ENCODE measurements at places on chromosomes 6 and 20. TPM values are rescaled to one million over a fixed set of nuclear protein-coding genes. Genes with fewer than 3 reads are reported as not detected.
A peak's percentile ranks its signal among the peaks of the same experiment; 100 is the strongest.

The SEL1L2 gene
- polyA plus RNA-seq, result 0.40 TPM

The PTCRA gene
- not detected for polyA plus RNA-seq

The ADGRB3 gene
- 6.8 TPM for polyA plus RNA-seq

DNA sequence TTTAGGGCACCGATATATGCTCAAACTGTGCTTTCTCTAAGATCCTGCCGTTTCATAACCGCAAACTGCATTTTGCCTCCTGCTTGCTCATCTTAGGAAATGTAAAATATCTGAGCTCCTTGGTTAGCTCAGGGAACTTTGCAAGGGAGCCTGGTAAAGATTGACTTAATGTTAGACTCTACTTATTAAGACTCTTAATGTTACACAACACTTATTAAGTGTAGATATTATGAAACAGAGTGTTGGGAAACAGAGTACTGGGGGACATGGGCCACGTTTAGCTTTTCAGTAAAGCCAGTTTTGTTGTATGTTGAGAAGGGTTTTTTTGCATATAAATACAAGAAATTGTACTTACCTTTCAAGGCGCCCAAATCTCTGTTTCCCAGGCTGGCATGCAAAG is 1.9 kb downstream of the LTV1 start:
- DNase-seq, result no peak

DNA sequence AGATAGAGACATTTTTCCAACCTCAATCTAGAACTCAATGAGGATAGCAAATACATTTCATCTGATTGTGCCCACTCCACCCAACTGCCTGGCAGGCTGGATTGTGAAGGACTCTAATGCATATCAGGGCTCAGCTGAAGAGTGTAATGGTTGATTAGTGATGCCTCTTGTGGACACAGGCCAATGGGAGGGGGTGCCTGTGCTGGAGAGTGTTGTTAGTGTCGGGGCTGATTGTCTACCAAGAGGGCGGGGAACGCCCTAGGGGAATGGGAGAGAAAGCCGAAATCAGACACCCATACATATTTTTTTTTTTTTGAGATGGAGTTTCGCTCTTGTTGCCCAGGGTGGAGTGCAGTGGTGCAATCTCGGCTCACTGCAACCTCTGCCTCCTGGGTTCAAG is 103.7 kb upstream of the SALL4 start:
- no peak for DNase-seq

DNA sequence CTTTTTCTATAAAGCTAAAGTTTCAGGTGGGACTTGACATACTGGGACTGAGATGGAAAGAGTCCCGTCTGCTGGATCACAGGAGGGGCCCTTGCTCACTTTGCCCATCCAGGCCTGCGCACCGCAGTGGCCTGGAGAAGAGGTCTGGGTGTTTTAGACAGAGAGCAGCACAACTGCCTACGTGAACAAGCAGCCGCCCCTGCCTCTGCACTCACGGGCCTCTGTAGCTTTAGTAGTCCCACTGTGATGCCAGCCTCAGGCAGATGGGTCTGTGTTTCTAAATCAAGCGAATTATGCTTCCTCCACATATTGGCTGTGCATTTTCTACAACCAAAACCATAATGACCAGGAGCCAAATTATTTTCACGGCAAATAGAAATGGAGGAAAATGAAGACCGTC is 184.8 kb upstream of the FOXQ1 start:
- DNase-seq, result no peak

GRCh38 chr6:22064558-22064957 is 232.3 kb downstream of the PRL start:
- DNase-seq, result no peak

- DNase-seq, result no peak
Measured at GRCh38 chr20:60561052-60561451, 602.8 kb downstream of the CDH26 start.

GRCh38 chr6:154356690-154357089 is at the start of gene IPCEF1:
IPCEF1 (minus strand) TSS chr6:154356803; CDS start chr6:154265947, 90,856 bp downstream.
- DNase-seq, result peak; percentile 20

DNA sequence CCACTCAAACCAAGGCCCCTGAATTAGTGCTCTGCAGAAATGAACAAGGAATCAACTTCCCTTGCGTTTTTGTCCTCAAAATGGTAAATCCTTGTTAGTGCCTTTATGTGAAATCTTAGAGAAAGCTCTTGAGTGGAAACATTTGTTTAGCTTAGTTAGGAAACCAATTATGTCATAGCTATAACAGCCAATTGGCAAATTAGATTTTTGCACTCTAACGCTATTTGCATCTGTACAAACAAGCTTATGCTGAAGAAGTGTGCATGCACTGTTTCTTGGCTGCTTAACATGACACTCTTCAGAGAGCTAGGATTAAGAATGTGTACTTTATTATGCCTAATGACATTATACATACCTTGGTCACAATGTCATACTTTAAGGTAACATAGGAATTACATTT is 622.6 kb upstream of the SLC35B3 start:
- no peak for DNase-seq

- no peak for DNase-seq
Measured at GRCh38 chr20:10984294-10984693, 310.5 kb upstream of the JAG1 start.

DNA sequence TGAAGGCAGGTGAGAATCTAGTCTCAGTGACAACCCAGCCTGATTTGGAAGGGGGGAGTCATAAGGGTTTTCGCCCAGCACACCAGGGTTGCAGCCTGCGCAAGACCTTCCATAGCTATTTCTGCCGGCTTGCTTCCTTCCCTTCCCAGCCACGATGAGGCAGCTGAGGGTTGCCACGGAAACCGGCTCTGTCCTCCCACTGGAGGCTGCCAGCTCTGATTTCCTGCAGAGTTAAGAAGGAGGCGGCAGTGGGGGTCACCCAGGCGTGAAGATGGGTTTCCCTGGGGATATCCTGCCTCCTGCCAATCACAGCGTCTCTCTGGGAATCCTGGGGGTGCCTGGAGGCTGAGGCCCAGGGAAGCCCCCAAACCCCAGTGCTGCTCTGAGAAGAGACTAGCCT is 23.1 kb upstream of the KCNB1 start:
- DNase-seq, result peak; percentile 33

DNA sequence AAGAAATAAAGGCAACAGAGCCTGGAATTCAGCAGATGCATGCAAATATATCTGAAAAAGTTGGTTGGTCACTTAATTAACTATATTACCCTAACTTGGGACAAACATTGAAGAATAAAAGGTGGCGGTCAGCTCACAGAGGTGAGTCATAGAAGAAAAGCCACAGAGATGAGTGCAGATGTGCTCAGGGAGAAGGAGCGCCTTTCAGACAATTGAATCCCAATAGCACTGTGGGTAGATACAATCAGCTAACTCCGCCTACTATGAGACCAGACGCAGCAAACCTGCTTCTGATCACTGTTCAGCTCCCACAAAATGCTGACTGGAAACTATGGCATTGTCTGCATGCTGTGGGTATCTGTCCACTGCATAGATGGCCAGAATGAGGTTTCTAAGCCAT is 447.8 kb downstream of the PTPRT start:
- no peak for DNase-seq

DNA sequence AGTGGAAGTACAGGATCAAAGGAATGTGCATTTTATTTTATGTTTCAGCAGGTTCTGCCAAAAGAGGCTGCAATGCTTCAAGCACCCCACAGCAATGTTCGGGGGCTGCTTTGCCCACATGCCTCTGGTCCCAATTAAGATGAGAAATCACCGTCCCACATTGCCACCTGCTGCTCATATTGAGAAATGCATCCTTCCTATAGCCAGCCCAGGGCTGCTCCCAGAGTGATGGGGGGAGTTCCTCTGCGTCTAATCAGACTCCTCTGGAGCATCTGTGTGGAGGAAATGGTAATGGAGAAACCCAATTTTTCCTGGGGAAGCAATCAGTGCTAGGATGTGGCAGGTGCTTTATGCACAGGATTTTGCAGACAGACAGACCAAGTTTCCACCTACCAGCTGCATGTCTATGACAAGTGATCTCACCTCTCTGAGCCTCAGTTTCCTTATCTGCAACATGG is 33.7 kb downstream of the PTGIS start:
- peak; percentile 44 for DNase-seq

DNA sequence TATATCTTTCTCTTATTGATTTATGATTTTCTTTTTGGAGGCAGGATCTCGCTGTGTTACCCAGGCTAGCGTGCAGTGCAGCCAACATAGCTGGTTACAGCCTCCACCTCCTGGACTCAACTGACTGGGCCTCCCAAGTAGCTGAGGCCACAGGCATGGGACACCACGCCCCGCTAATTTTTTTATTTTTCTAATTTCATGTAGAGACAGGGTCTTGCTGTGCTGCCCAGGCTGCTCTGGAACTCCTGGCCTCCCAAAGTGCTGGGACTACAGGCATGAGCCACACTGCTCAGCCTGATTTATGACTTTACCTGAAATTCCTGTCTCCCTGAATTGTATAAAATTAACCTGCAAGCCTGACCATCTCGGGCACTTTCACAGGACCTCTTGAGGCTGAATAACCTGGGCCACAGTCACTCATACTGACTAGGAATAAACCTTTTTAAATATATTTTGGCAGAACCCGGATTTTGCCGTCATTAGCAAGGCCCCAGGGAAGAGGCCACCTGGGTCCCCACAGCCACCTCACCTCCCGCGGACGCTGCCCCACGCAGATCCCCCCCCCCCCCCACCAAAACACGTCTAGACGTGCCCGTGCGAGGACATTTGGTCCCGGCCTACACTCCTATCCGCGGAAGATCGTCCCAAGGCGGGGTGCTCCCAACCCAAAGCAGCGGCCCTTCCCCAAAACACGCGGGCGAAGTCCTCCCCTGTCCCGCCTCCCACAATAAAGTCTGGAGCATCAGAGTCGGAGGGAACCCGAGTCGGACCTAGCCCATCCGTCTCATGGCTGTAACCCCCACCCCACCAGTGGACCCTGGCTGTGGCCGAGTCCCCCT is 902 bp downstream of the ZNF337 start:
- DNase-seq, result no peak

DNA sequence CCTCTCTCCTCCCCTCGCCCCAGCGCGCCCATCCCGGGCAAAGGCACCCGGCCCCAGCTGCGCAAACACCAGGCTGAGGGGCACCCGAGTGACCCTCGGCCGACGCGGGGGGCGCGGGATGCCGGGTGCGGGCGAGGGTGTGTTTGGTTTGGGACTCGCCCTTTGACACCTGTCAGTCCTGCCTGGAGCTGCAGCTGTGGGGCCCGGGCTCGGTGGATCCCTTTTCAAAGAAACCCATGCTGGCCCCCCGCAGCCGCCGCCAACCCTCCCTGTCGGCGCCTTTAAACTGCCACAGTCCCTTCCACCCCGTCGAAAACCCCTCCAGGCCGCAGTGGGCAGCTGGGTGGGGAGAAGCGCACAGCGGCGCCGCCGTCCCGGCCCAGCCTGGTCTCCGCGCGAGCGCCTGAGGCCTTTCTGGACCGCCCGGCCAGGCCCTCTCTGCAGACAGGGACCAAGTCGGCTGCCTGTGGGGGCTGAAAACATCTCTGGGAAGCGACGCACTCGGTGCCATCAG is 5.5 kb downstream of the FOXQ1 start:
- no peak for DNase-seq

DNA sequence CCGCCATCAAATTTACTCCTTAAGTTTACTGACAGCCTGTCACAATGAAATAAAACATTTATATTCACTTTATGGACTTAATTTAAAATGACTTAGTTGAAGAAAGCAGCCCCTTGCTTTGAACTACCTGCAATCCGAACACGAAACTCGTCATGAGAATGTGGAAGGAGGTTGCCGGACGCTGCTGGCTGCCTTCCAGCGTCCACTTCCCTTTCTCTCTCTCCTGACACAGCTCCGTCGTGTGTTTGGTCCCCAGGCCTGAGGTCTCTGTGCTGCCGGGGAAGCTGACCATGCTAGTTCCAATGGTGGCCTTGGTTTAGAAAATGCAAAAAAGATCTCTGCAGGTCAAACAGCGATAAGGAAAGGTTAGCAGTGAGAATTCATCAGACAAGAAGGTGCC is 519.7 kb downstream of the CDH26 start:
- peak; percentile 50 for DNase-seq

GRCh38 chr20:62590309-62591121 is 51.8 kb upstream of the SLCO4A1 start:
- peak; percentile 93 for DNase-seq

GRCh38 chr20:32451682-32452461 is 93.7 kb downstream of the ASXL1 start:
- DNase-seq, result no peak

DNA sequence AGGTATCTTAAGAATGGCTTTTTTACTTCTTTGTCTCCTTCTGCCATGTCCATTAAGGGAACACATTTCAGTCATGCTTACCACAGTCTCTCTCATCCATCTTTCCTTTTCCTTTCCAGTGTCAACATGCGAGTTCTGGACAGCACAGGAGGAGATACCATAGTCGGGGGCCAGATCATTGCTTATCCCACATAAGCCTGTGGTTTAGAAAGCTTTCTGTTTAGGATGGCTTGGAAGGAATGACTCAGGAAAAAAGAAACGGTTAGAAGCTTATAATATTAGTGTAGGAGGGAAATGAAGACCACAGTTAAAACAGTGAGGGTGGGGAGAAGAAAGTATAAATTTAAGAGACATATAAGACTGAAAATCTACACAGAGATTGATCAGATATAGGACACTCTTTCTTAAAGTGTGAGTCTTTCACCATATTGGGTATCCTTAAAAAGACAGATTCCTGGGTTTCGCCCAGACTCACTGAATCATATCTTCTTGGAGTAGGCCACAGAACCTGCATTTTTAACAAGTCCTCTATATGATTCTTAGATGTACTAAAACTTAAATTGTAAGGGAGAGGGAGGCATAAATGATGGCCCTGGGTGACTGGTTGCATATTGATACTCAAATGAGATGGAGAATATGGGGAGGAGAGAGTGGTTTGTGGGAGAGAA is 36.1 kb downstream of the DSE start:
- no peak for DNase-seq

GRCh38 chr6:136067731-136068341 is 182.3 kb downstream of the MTFR2 start:
- DNase-seq, result no peak

DNA sequence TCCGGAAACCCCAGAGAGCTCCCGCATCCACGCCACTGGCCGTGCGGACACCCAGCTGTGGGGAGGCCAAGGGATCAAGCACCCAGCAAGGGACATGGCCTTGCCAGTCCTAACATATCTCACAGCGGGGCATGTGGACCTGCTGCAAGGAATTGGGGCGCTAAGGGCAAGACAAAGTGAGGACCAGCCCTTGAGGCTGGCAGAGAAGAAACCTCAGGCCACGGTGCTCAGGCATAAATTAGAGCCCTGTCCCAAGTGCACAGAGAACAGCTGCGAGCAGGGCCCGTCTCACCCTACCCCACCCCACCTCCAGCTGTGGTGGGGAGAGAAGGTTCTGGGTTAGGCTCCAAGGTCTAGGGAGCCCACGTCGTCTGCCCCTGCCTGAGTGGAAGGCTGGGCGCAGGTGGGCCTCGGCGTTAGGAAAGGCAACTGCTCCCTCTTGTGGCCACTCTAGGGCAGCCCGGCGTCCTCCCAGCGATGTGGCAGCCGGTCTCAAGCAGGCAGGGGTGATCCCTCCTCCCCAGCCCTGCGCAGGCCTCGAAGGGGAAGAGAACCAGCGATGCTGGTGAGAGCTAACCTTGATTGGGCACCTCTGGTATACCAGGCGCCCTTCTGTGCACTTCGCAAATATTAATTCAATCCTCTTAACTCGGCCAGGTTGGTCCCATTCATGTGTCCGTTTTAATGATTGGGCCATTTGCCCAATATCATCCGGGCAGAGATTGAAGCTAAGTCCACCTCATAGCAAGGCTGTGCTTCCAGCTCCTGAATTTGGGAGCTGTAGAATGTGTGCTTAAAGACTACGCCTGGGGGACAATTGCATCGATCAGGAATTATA is 235.8 kb downstream of the NFATC2 start:
- DNase-seq, result peak; percentile 71
